ENCODE measurements at places on chromosomes 7 and 10. TPM values are rescaled to one million over a fixed set of nuclear protein-coding genes. Genes with fewer than 3 reads are reported as not detected.

GRM3 gene
- not detected for total RNA-seq

GRID1 gene
- total RNA-seq = not detected

ATOH7 gene
- 0.11 TPM for total RNA-seq

HABP2 gene
- total RNA-seq = not detected

SCIN gene
- total RNA-seq = 0.40 TPM

OR2A42 gene
- total RNA-seq = not detected

SPDYE8 gene
- not detected for total RNA-seq

AQP1 gene
- total RNA-seq = 0.23 TPM

CLDN4 gene
- total RNA-seq = 0.19 TPM

SRGN gene
- 438 TPM for total RNA-seq

LIPJ gene
- total RNA-seq = not detected

NEURL1 gene
- total RNA-seq = not detected

RBM20 gene
- 0.51 TPM for total RNA-seq

TRIM73 gene
- 0.83 TPM for total RNA-seq

PLXDC2 gene
- total RNA-seq = 4.0 TPM

ZNF775 gene
- total RNA-seq = 12.1 TPM

ABCB1 gene
- 0.29 TPM for total RNA-seq

PRPS1L1 gene
- total RNA-seq = not detected

HOXA5 gene
- 9.4 TPM for total RNA-seq

CRYGN gene
- total RNA-seq = not detected

DNA sequence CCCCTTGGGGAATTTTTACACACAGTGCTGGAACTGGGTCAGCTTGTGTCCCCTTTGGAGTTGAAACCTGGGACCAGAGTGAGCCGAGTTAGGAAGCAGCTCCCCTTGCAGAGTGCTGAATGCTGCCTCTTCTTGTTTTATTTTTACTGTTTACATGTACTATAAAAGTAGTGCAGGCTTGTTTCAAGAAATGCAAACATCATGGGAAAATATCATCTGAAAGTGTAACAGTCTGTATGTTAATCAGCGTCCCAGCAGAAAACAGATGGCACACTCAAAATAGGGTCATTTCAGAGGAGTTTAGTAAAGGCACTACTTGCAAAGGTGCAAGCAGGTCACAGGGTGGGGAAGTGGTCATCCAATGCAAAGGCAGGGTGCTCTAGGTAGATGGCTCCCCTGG lies 30.1 kb downstream of the CXCL12 start:
- no peak for DNase-seq

- peak; percentile 34 for DNase-seq
These were observed 38.0 kb upstream of the CACNA2D1 start for GRCh38 chr7:82481499-82482097.

DNA sequence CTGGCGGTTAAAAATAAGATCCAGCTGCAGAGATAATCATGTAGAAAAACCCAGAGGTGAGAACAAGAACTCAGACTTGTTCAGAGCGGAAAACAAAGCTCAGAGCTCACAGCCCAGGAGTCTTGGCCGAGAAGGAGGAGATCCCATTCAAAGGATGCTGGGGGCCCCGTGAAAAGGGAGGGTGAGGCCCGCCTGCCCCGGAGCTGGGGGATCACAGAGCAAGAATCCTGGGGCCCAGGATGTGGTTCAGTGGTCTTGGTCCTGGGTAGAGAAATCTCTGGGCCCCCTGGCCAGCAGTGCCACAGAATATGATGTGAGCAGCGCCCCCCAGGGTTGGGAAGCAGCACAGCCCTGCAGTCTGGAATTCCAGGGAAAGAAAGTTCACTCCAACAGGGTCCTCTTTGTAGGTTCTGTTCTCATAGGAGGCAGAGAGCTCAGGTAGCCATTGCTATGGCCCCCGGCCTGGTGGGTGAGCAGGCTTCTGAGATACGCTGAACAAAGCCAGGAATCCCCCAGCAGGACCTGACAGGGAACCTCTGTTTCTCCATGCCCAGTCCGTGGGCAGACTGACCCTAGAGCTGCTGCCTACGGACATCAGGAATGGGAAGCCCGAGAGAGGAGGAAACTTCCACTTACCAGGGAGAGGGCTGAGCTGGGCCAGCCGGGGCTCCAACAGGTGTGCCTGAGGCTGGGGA lies 77.7 kb upstream of the GNA12 start:
- DNase-seq = no peak

- DNase-seq = no peak
These were observed 181.7 kb downstream of the PLXNA4 start for GRCh38 chr7:132394283-132395198.

- DNase-seq = no peak
These were observed 151.7 kb downstream of the AUTS2 start for GRCh38 chr7:69749994-69750393.

DNA sequence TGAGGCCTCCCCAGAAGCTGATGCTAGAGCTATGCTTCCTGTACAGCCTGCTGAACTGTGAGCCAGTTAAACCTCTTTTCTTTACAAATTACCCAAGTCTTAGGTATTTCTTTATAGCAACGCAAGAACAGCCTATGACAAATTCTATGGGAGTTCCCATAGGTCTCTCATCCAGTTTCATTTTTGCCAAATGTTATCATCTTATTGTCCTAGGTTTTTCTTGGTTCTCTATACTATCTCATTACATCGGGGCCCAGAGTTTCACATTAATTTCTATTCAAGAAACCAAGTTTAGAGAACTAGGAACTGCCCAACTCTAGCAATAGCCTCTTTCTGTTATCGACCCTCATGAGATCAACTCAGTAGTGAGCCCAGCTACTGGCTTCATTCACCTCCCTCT lies 15.9 kb downstream of the ACTA2 start:
- DNase-seq = no peak

DNA sequence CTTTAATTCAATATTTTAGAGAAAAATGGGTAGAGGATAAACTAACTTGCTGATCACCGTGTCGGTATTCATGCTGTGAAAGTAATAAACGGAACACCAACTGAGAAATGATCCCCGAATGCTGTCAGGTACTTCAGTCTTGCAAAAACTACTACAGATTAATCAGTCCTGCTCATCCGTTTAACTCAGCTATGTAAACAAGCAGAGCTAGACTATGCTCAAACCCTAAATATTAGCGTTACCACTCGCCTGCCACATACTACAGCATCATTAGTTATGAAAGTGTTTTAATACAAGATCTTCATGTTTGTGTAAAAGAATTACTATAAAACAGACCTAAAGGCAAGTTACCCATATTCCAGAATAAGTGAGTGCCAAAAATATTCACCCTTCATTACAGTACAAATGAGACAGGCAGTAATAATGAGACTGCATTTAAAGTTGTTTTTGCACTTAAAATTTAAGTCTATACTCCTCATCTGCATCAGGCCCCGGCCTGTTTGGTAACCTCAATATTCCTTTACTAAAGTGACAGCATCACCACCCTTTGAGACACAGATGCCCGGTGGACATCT lies 952 bp downstream of the DNMBP start:
- no peak for DNase-seq

DNA sequence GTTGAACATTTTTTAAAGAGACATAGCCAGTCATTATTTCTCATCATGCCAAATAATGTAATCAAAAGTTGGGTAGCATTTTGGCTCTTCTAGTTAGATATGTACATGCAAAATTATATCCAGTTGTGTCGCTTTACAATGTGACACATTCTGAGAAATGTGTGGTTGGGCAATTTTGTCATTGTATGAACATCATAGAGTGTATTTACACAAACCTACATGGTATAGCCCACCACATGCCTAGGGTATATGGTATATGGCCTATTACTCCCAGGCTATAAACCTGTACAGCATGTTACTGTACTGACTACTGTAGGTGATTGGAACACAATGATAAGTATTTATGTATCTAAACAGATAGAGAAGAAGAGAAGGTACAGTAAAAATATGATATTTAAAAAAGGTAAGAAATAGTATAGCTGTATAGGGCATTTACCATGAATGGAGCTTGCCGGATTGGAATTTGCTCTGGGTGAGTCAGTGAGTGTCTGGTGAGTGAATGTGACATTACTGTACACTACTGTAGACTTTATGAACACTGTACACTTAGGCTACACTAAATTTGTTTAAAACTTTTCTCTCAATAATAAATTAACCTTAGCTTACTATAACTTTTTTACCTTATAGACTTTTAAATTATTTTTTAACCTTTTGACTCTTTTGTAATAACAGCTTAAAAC lies 16.5 kb downstream of the ZNF365 start:
- DNase-seq = no peak

GRCh38 chr10:86848747-86849146 lies 92.3 kb downstream of the BMPR1A start:
- no peak for DNase-seq

- DNase-seq = no peak
These were observed 15.6 kb downstream of the PDAP1 start for GRCh38 chr7:99392659-99393354.

DNA sequence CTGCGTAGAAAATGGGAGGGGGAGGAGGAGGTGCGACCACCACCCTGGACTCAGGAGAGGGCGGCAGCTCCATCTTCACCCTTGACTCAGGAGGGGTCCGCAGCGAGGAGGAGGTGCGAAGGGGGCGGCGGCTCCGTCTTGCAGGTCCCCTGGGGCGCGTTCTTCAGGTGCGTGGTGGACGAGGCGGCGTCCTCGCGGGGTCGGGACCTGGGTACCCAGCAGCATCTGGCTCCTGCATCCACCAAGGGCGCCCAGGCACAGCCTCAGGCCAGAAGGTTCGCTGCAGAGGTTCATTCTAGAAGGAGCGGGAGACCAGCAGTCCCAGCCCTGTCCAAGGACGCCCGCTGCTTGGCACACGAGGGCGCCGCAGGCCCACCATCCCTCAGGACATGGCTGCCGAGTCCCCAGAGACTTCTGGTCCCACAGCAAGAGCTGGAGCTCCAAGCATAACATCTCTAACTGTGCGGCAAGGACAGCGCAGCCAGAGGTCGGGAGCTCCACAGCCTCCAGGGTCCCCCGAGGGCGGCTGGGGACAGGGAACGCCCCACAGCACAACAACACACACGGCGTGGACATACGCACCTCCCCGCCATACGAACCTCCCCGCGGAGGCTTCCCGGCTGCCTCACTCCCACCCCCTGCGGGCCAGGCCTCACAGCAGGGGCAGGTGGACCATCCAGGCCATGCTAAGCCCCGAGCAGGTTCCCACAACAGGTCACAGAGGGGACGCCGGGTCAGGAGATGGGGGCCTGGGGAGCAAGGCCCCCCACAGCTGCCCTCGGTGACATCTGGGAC lies 16.8 kb upstream of the DPYSL4 start:
- no peak for DNase-seq

GRCh38 chr10:49299816-49300139 lies 808 bp downstream of the C10orf71 start:
- no peak for DNase-seq

DNA sequence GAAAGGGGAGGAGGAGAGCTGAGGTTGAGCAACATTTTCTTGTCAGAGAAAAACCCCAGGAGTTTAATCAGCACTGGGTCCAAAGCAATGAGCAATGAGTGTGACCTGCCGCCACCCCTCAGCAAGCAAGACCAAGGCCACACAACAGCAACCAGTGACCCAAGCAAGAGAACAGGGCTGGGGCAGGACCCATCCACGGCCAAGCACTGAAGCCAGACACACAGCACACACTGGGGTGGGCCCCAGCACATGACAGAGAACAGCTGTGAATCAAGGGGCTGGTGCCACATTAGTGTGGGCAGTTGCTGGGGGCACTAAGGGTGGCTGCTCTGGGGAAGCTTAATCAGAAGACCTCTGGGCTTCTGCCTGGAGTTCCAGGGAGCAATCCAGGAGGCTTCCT lies 16.2 kb downstream of the TMEM72 start:
- DNase-seq = no peak

DNA sequence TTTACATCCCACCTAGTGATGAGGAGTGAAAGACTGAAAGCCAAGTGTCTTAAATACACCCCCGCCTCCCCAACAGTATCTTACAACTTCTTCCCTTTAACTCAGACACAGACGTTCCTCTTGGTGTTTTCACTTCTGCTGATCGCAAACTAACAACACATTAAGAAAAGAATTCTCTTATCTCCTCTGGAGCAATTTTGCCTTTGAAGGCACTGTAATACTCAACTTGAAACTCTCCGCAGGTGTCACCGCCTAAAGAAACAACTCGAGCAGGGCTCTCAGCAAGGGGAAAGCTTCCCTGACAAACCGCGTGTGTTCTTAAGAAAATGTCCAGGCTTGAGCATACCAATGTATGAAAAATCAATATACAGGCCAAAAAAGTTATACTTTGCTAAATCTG lies 452 bp downstream of the SEMA3C start:
- no peak for DNase-seq

DNA sequence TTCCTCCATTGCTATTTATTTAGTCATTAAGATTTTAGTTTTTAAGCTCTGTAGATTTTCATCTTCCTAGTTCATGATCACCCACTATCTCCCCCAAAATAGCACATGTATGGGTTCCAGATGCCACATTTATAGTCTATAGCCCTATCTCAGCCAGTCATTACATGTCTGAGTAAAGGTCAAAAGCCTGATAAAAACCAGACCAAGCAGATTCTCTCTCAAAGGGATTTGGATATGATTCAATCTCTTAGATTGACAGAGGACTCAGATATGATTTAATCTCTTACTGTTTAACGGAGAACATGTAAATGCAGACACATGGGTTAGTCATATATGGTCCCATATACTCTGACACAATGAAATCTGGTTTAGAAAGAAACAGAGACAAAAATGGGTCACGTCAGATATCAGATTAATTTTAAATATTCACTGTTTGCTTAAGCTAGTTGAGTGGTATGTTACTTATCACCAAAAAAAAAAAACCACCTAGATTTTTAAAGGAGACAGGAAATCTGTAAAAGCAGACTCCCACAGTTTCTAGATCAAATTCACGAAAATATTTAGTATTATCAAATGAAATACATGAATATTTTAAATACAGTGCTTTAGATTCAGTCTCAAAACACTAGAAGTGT lies 107.0 kb upstream of the LRRN3 start:
- no peak for DNase-seq

GRCh38 chr7:38819463-38819862 lies 89.5 kb downstream of the VPS41 start:
- DNase-seq = no peak

- DNase-seq = peak; percentile 31
These were observed 95.7 kb downstream of the CTTNBP2 start for GRCh38 chr7:117777335-117778142.

GRCh38 chr7:42700406-42701327 lies 211.2 kb downstream of the C7orf25 start:
- no peak for DNase-seq

DNA sequence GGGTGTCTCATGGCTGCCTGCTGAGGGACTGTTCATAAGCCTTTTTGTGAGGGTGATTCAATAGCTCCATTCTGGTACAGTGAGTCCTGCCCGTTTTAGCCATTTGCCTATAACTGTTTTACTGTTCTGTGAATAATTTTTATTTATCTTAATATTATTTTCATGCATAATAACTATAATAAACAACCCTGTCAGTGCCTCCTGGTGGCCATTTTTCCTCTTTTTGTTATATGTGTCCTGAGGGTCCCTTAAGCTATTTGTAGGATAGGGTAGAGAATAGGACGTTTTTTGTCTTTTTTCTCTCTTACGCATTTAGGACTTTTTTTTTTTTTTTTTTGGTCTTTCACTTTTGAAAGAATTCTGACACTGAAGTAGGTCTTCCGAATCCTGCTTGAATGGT lies 2.9 kb downstream of the C1QL3 start:
- peak; percentile 13 for DNase-seq

GRCh38 chr7:143322760-143323633 lies 7.1 kb downstream of the CLCN1 start:
- no peak for DNase-seq
